IMR-90 (cell line): ENCODE measurements at places on chromosomes 7 and 10. TPM values are rescaled to one million over a fixed set of nuclear protein-coding genes. Genes with fewer than 3 reads are reported as not detected.

The FBXL13 gene
- total RNA-seq: 0.36 and 0.83 TPM in 2 replicates

DNA sequence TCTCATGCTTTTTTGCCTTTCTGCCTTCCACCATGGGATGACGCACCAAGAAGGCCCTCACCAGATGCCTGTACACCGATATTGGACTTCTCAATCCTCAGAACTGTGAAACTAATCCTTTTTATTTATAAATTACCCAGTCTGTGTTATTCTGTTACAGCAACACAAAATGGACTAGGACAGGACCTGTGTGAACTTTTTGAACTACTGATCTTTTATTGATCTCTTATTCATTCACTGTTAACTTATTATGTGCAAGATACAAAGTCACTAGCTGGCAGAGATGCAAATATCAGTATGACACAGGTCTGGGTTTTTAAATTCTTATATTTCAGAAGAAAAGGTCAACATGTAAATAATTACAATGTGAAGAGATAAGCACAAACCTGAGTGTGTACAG is 635.8 kb downstream of the SORCS1 start:
- H3K27me3 ChIP-seq: no peaks in the 10 kb centered on the region
- H3K27ac ChIP-seq: no peak overlapping the region
- no peaks in the 10 kb centered on the region for H3K36me3 ChIP-seq
- no peak overlapping the region for H3K4me3 ChIP-seq
- no peaks in the 10 kb centered on the region for H3K4me1 ChIP-seq

- no peaks in the 10 kb centered on the region for H3K4me1 ChIP-seq
- no peak overlapping the region for H3K4me3 ChIP-seq
- peaks cover 13% of the 10 kb centered on the region for H3K36me3 ChIP-seq
- no peak overlapping the region for H3K27ac ChIP-seq
Measured at GRCh38 chr7:149735181-149735602, 38.2 kb downstream of the ZNF467 start.

GRCh38 chr7:68146983-68147382 is 1150.3 kb downstream of the TYW1 start:
- no peaks in the 10 kb centered on the region for H3K27me3 ChIP-seq
- no peak overlapping the region for H3K4me3 ChIP-seq
- H3K36me3 ChIP-seq: no peaks in the 10 kb centered on the region
- no peaks in the 10 kb centered on the region for H3K4me1 ChIP-seq
- no peak overlapping the region for H3K27ac ChIP-seq

DNA sequence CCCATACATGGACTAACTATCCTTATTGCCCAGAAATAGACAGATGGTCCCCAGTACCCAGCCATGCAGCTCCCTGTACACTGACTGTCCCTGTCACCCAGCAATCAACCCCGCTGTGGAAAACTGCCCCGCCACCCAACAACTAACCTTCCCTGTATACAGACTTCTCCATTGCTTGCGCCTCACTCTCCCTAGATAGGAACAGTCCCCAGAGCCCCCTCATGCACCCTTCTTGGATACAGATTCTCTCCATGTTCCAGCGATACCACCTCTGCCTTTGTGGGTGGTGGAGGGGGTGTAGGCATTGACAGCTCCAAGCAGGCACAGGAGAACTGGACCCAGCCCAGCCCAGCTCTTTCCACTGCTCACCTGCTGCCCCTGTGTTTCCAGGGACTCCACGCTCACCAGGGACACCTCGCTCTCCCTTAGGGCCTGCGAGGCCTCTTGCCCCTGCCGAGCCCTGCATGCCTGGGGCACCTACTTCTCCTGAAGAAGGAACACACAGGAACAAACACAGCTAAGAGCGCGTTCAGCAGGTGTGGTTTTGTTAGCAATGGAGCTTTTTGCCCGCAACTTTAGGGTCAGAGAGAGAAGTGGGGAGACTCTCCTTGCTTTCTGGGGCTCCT is 7.2 kb downstream of the SFTPD start:
- no peak overlapping the region for H3K4me3 ChIP-seq
- H3K27me3 ChIP-seq: peaks cover 35% of the 10 kb centered on the region
- no peaks in the 10 kb centered on the region for H3K4me1 ChIP-seq
- H3K27ac ChIP-seq: no peak overlapping the region
- no peaks in the 10 kb centered on the region for H3K36me3 ChIP-seq

DNA sequence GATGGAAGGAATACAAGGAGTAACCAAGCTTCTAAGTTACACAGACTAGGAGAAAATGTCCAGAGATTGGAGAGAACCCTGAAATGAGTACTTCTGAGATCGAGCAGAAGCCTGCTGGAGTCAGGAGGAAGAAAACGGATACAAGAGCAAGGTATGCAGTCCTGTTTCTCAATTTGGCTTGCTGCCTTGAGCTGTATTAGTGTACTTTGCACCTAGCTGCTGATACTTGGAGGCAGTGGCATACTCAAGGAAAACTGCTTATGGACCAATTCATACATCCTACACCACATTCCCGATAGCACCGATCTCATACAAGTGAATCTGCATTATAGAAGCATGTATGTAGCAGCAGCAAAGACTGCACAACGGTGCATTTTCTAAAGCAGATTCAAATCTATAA is 14.4 kb downstream of the PIP4K2A start:
- H3K4me3 ChIP-seq: no peak overlapping the region
- no peaks in the 10 kb centered on the region for H3K36me3 ChIP-seq
- no peak for DNase-seq

The CLDN4 gene
- 2.9 and 3.9 TPM in 2 replicates for total RNA-seq

DNA sequence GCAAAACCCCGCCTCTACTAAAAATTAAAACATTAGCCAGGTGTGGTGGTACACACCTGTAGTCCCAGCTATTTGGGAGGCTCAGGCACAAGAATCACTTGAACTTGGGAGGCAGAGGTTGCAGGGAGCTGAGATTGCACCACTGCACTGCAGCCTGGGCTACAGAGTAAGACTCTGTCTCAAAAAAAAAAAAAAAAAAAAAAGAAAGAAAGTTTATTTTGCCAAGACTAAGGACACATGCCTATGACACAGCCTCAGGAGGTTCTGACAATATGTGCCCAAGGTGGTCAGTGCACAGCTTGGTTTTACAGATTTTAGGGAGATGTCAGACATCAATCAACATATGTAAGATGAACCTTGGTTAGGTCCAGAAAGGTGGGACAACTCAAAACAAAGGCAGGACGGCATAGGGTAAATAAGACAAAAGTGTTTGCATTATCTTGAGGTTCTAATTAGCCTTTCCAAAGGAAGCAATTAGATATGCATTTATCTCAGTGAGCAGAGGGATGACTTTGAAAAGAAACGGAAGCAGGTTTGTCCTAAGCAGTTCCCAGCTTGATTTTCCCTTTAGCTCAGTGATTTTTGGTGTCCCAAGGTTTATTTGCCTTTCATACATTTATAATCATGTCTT is 20.7 kb upstream of the OTUD1 start:
- no peaks in the 10 kb centered on the region; the same call in 1 of the 2 replicates for H3K4me1 ChIP-seq
- no peaks in the 10 kb centered on the region for H3K36me3 ChIP-seq
- DNase-seq: no peak
- no peak overlapping the region for H3K4me3 ChIP-seq
- peaks cover 7% of the 10 kb centered on the region; the same call in 1 of the 2 replicates for H3K27me3 ChIP-seq

DNA sequence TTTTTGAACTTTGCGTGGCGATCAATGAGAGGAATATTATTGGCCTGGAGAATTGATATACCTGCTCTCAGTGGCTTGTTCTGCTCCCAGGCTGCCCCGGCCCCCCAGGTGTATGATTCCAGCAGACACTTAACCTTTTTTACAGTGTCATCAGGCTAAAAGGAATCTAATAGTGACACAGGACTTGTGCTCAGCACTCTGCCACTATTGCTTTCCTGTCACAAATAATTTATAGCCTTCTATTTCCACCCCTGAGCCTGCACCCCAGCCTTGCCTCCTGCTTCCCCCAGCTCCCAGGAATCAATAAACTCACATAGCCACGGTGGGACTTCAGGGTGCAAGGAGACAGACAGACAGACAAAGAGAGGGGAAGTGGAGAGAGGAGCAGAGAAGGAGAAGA is 28.3 kb downstream of the PAX2 start:
- no peaks in the 10 kb centered on the region for H3K36me3 ChIP-seq
- no peaks in the 10 kb centered on the region for H3K4me1 ChIP-seq
- no peak for DNase-seq
- H3K27me3 ChIP-seq: peaks cover 36% of the 10 kb centered on the region
- no peak overlapping the region for H3K27ac ChIP-seq

GRCh38 chr7:35418716-35419390 is 165.0 kb upstream of the TBX20 start:
- H3K4me1 ChIP-seq: no peaks in the 10 kb centered on the region
- DNase-seq: no peak
- no peak overlapping the region for H3K27ac ChIP-seq
- no peak overlapping the region for H3K4me3 ChIP-seq
- no peaks in the 10 kb centered on the region for H3K27me3 ChIP-seq
- H3K36me3 ChIP-seq: no peaks in the 10 kb centered on the region

The PARD3 gene
- total RNA-seq: 34.2 and 37.5 TPM in 2 replicates

DNA sequence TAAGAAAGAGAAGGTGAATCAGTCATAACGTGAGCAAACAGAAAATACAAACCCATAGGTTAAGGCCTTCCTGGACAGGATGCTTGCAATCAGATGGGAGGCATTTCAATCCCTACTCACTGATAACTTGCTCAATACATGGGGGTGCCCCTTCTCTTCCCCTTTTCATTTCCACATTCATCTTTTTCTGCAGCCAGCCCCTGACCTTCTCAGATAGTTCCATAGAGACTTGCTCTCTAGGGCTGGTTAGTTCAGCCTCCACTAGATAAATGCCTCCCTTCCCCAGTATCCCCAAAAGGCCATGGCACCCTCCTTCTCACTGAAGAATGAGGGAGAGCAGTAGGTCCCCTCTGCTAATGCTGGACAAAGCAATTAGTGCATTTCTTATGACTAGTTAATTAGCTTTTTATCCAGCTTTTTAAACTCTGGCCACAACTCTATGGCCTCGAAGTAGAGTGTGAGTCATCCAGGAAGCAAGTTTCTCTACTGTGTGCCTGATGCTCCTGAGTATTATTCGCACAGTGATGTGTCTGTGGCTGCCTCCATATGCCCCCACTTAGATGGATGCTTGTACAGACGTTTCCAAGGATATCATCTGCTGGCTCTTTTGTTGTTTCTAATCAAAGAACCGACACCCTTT is 12.7 kb downstream of the CHN2 start:
- no peaks in the 10 kb centered on the region for H3K4me1 ChIP-seq
- no peaks in the 10 kb centered on the region for H3K27me3 ChIP-seq
- H3K27ac ChIP-seq: no peak overlapping the region
- no peaks in the 10 kb centered on the region for H3K36me3 ChIP-seq
- DNase-seq: no peak
- H3K4me3 ChIP-seq: no peak overlapping the region

DNA sequence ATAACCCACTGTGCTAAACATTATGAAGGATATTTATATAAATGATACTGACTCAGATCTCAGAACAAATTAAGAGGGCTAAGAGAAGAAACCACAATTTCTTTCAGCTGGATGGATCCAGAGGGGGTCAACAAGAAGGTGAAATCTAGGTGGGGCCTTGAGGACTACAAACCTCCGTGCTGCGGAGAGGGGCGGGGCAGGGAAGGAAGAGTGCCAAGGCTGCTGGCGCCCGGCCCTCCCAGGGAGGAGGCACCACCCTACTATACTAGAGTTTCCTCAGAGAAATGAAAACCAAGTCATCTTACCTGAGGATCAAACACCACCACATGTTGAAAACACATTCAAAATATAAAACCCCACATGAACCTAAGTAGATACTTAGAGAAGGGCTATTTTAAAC is 29.3 kb upstream of the CRYGN start:
- no peaks in the 10 kb centered on the region for H3K27me3 ChIP-seq
- peaks cover 44% of the 10 kb centered on the region for H3K36me3 ChIP-seq
- no peak overlapping the region for H3K27ac ChIP-seq
- DNase-seq: no peak

- H3K27me3 ChIP-seq: no peaks in the 10 kb centered on the region
- no peaks in the 10 kb centered on the region for H3K4me1 ChIP-seq
- no peak for DNase-seq
- H3K27ac ChIP-seq: no peak overlapping the region
Measured at GRCh38 chr7:28516390-28517172, 104.3 kb downstream of the CREB5 start.

DNA sequence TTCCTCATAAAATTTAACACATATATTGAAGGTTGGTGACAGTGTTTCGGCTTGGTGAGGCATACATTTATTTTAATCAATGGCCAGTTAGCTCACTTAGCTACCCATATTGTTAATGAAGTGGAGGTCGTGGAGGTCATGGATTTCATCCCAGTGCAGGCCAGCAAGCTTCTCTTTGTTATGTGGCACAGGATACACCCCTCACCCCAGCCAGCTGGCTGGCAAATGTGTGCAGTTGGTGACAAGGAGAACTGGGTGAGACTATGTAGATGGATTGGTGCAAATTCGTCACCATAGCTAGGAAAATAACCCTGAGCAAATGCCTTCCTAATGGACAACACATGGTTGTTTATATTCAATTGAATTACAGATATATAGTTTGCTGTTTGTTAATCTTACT is 50.5 kb upstream of the FOXP2 start:
- H3K36me3 ChIP-seq: no peaks in the 10 kb centered on the region
- no peak overlapping the region for H3K27ac ChIP-seq
- H3K27me3 ChIP-seq: no peaks in the 10 kb centered on the region
- no peak for DNase-seq
- H3K4me3 ChIP-seq: no peak overlapping the region

DNA sequence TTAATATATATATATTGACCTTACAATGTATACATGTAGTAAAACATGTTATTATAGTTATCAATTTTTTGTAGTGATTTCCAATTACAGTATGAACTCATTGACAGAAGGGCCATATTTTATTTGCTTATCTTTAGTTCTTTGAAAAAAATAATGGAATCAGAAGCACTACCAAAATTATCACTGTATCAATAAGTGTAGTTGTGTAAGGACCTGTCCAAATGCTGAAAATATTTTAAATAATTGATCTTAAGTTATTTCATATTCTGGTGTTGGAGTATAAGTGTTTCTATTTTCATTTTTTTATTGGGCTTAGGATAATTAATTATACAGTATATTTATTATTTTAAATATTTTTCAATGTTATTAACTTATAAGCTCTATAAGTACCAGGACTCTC is 8.5 kb upstream of the DGKB start:
- no peaks in the 10 kb centered on the region for H3K27me3 ChIP-seq
- H3K27ac ChIP-seq: no peak overlapping the region
- H3K36me3 ChIP-seq: no peaks in the 10 kb centered on the region
- H3K4me1 ChIP-seq: no peaks in the 10 kb centered on the region

DNA sequence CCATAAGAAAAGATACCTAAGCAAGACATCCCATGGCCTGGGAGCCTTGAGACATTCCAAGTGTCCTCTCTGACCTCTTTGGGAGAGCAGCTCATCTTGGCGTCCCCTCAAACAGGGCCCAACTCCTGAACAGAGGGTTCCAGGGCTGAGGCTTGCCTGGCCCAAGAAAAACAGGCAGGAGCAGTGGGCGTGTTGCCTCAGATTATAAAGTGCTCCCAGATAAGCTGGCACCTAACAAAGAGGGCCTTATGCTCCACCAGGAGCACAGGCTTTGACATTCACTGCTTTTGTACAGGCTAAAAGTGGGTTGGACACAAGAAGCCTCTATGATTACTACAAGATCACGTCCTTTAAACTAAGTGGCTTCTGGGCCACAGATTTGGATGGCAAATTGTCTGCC is 193.1 kb downstream of the FGFR2 start:
- no peak for DNase-seq
- no peak overlapping the region for H3K27ac ChIP-seq
- H3K4me3 ChIP-seq: no peak overlapping the region

The SLC18A3 gene
- total RNA-seq: not detected in 2 replicates

- H3K36me3 ChIP-seq: no peaks in the 10 kb centered on the region
- no peak overlapping the region for H3K4me3 ChIP-seq
Measured at GRCh38 chr7:45978010-45978681, 57.1 kb upstream of the IGFBP3 start.
